ENCODE measurements at places on chromosomes 16 and 17.

GRCh38 chr17:56325313-56326000, 172.2 kb downstream of the ANKFN1 start:
- DNase-seq: no peak

DNA sequence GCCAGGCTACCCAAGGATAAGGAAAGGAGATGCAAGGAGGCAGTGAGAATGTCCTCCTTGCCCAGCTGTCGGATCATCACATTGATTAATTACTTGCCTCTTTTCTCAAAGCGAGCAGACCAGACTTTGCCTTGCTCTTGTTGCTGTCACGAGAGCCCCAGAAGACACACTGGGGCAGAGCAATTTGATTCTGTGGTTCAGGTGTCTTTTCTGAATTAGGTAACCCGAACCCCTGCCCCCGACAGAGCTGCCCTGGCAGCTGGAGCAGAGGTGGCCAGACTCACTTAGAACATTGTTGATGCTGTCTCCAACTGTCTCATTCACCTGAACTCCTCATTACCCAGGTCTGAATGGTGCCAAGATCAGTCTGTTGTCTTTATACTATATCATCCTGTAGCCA, 34.3 kb downstream of the VAT1L start:
- DNase-seq: no peak

- no peak for DNase-seq
Observed at GRCh38 chr17:82795615-82796014, 43.8 kb downstream of the TBCD start.

GRCh38 chr17:49681106-49681979, 3.4 kb upstream of the SPOP start:
- DNase-seq: no peak

- no peak for DNase-seq
Observed at GRCh38 chr17:42759982-42760651, 910 bp upstream of the RAMP2 start.

GRCh38 chr16:26988186-26988585, 78.5 kb upstream of the C16orf82 start:
- no peak for DNase-seq

GRCh38 chr17:70028397-70028796, 46.6 kb upstream of the KCNJ16 start:
- no peak for DNase-seq

GRCh38 chr16:81730090-81731051, 48.7 kb upstream of the PLCG2 start:
- DNase-seq: peak; percentile 73

- DNase-seq: no peak
Observed at GRCh38 chr16:16139061-16139460, 84.2 kb downstream of the ABCC6 start.

DNA sequence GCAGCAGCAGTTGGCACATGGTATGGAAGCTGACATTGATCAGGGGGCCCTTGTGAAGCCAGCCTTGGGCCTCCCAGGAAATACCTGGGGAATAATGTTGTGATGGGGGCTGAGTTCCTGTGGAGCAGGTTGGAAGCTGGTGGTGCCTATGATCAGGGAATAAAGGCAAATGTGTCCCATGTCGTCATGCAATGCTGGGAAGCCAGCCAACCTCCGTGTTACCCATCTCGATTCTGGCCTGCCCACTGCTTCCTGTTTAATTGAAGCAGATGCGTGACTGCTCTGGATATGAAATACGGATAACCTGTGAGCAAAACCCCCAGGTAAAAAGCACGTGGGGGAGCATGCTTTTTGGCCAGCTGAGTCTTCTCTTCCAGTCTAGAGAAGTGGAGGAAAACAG, 580.4 kb upstream of the HSBP1 start:
- no peak for DNase-seq

DNA sequence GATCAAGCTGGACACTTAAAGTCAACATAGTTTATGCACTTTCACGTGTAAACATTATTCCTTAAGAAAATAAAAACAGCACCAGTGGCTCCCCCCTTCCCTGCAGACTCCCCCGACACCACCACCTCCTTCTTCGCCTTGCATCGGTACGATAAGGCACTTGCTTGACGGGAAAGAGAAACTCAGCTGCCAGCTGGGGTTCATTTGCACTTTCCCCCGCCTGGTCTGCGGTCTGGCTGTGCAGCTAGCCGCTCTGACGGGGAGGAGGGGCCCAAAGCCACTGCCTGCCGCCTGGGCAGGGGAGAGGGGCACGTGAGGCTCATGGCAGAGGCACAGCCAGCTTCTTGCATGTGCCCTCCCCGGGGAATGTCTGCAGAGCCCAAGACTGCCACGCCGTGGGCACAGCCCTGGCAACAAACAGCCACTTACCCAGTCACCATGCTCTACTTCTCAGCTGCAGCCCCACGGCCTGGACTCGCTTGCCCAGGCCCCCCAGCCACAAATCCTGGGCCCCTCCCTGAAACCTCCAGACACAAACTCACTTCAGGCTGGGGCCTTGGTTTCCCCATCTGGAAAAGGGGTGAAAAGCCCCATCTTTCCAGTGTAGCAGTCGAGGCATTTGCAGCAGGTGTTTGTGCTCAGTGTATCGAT, 16.5 kb upstream of the PRM1 start:
- peak; percentile 27 for DNase-seq

- no peak for DNase-seq
Observed at GRCh38 chr17:55652825-55653224, 69.8 kb downstream of the TMEM100 start.

GRCh38 chr16:55655897-55656681, at the start of gene SLC6A2:
Gene SLC6A2, plus strand, starts transcription at chr16:55655988. Its CDS starts 707 bp downstream, at chr16:55656695.
- no peak for DNase-seq

DNA sequence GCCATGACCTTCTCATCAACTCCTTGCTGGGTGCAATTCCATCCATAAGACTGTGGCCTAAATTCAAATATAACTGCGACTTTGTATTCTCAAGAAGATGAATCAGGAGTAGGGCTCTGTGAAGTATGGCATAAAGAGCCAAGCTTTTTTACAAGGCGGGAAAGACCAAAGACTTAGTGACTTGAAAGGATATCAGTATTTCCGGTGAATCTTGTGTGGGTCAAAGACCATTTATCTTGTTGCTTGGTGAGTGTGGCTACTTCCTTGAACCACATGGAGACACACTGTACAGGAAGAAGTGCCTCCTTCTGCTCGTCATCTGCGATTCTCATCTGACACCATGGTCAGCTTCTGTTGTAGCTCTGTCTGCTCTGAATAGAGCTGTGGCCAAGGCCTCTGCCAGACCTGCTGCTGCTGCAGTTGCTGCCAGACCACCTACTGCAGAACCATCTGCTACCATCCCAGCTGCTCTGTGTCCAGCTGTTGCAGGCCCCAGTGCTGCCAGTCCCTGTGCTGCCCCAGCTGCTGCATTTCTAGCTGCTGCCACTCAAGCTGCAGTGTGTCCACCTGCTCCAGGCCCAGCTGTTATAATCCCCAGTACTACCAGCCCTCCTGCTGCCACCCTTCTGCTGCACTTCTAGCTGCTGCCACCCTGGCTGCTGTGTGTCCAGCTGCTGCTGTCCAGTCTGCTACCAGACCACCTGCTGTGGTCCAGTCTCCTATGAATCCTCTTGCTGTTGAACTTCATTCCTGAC, 6.1 kb upstream of the KRTAP2-4 start:
- DNase-seq: no peak

- no peak for DNase-seq
Observed at GRCh38 chr16:1443980-1444729, at the start of gene CCDC154. Gene CCDC154, minus strand, starts transcription at chr16:1444556. Its CDS starts 234 bp downstream, at chr16:1444322.

DNA sequence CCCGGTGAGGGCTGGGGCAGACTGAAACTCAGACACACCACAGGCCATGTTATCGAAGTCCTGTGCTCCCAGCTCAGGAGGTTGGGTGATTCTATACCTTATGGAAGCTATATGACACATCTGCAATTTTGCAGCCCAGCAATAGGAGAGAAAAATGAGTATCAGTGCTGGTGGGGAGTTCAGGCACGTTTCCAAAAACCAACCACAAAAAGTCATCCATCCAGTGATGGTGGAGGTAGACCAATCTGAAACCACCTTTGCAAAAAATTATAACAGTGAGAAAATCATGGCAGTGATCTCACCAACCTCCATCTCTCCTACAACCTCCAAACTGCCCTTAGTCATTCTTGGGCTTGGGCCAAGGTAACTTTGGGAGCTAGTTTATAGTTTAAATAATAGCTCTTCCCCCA, 327.9 kb downstream of the SLC39A11 start:
- no peak for DNase-seq

- DNase-seq: peak; percentile 50
Observed at GRCh38 chr16:69566240-69566980, 644 bp downstream of the NFAT5 start.

GRCh38 chr16:64365448-64365931, 756.4 kb downstream of the CDH11 start:
- DNase-seq: no peak

- DNase-seq: no peak
Observed at GRCh38 chr17:17030515-17031211, 11.6 kb upstream of the MPRIP start.

DNA sequence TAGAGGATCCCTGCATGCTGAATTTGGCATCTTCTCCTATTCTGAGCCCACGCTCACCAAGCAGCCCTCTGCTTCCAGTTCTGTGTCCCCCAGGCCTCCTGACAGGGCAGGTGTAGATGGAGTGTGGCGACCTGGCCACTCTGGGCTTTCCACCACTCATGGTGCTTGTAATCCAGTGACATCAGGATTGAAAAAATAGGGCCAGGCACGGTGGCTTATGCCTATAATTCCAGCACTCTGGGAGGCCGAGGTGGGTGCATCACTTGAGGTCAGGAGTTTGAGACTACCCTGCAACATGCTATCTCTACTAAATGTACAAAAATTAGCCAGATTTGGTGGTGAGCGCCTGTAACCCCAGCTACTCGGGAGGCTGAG, 29.4 kb downstream of the UNK start:
- DNase-seq: no peak

GRCh38 chr17:29733166-29733565, 110.5 kb upstream of the CORO6 start:
- DNase-seq: no peak

DNA sequence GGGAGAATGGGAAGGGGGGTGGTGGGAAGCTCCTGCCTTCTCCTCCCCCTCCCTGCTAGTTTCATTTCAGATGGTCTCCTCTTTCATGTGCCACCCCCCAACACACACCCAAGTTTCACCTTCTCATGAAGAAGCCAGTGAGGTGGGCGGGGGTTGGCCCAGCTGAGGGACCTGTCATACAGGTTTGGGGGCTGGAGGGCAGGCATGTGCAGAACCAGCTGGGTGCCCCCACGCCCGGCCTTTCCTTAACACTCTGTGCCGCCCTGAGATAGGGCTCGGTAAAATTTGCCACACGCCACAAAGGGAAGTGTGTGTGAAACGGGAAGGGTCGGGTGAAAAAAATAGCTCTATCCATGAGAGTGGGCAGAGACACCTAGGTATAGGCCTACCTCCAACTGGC, 57.4 kb downstream of the PIPOX start:
- no peak for DNase-seq

DNA sequence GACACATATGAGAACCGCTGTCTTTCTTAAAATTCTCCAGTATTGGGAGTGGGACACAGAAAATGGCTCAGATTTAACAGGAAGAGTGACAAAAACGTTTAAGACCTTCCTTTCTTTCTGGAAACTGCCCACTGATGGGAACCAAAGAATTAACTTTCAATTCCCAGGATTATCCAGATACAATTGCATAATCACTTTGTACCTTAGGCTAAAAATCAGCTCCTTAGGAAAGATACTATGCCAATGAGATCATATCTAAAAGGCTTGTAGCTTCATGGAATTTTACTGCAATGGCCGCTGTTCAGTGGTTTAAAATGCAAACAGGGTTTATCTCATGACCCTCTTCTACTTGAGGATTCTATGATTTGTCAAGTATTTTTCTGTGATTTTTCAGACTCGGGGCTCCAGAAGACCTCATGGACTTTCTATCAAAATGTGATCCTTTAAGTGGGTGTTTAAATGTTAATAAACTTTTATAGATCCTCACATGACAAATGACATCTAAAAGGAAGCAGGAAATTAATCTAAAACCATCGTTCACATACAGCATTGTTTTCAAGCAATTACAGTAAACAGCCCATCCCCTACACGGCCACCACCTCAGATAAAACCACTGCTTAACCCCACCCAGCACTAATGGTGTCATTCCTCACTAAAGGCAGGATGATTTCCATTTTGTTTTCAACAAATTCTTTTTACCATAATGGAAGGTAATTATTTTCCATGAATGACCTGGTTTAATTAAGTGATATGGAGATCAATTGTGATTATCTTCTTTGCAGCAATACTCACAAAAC, 31.6 kb upstream of the ERN1 start:
- DNase-seq: no peak

DNA sequence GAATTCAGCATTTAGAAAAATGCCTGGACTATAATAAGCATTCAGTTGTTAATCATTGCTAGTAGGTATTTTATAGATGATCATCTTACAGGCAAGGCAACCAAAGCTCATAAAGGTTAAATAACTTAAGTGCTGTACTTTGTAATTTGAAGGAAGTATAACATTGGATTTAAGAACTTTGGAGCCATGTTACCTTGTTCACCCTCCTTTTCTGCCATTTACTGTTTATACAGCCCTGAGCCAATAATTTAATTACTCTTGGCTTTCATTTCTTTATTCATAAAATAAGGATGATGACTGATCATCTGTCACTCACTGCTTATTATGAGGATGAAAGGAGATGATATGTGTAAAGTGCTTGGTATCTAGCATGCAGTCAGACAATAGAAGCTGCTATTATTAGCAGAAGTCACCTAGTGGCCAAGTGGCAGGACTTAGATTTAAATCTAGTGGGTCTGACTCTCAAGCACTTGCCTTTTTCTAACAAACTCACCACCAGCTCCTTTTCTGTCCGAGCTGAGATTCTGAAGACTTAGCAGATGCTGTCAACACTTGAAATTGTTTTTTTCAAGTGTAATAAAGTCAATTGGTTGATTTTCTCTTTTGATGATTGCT, 18.3 kb upstream of the DDX52 start:
- DNase-seq: no peak

DNA sequence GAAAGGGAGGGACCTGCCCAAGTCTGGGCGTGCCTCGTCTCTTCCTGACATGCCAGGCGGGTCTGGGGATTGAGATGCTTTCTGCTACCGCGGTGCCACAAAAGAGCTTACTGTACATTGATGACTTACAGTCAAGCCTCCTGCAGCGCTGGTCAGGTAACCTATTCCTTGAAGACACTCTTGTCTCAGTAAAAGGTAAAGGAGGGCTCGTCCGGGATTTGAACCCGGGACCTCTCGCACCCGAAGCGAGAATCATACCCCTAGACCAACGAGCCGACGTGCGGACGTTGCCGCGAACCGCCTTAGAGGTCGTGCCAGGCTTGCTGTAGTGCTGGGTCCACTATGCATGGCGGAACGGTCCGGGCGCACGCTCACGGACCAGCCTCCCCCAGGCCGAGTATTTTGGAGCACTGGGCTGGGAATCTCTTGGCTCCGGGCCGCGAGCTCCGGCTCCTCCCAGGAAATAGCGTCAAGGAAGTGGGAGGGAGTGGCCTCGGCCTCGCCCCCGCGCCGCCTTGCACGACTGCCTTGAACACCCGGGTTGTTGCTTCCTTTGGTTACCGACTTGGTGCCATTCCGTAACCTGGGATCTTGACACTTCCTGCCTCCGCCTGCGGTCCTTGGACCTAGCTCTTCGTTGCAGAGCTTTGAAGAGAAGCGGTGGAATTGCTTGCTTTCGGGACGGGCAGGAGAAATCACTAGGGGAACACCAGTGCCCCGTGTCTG, 12.4 kb upstream of the AURKB start:
- peak; percentile 95 for DNase-seq

- no peak for DNase-seq
Observed at GRCh38 chr17:75769536-75769935, 4.5 kb upstream of the GALK1 start.

Measured in tibial nerve (tissue), 4 donors.